ENCODE measurements at places on chromosomes 5 and 9.

GRCh38 chr9:1776668-1777067 lies 238.5 kb upstream of the SMARCA2 start:
- no peak for DNase-seq

DNA sequence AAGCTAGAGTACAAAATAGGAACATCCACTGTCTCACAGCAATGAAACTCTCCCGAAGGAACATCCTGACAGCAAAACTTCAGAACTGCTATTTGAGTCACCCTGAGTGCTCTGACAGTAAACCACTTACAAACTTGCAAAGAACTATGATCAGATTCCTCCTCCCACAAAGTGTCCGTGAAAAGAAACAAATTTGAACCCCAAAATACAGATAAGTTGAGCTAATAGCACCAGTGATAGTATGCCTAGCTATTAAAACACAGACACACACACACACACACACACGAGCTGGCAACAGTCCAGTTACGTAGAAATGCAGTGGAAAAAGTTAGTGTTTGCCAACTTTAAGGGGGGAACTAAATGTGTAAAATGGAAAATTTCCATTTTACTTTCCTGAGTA lies 3.1 kb upstream of the GLIS3 start:
- DNase-seq: no peak

DNA sequence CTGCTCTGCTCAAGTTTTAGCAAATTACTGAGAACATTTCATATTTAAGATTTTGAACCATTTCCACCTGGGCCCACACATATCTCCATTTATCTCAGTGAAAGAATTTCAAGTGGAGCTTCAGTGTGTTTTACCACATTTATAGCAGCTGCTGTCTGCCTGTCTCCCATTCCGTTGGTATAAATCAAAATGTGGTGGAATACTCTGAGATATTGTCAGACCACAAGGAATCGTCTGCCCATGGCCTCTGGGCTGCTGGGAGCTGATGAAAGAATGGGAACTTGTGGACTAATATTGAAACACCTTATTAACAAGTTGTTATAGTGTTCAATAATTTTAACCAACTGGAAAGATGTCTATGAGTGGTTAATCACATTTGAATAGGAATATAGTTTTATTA lies 33.3 kb downstream of the MAST4 start:
- DNase-seq: no peak

GRCh38 chr5:38104497-38105230 lies 153.7 kb upstream of the EGFLAM start:
- no peak for DNase-seq

GRCh38 chr5:98767581-98767980 lies 5.9 kb upstream of the RGMB start:
- DNase-seq: no peak

DNA sequence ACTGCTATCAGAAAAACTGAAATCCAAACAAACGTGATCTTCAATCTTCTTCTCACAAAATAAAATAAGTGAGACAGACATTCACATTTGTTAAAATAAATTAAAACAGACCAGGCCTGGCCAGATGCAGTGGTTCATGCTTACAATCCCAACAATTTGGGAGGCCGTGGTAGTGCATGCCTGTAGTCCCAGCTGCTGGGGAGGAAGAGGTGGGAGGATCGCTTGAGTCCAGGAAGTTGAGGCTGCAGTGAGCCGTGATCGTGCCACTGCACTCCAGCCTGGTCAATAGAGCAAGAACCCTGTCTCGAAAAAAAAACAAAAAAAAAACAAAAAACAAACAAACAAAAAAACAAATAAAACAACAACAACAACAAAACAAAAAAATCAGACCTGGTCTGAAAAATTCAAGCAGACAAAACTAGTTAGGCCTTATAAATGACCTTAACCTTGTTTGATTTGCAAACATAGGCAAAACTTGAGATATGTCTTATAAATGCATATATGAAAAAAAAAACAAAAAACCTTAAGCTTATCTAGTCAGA lies 10.8 kb downstream of the MAPKAP1 start:
- no peak for DNase-seq

GRCh38 chr5:123696921-123697341 lies 185.0 kb downstream of the CSNK1G3 start:
- DNase-seq: no peak

- no peak for DNase-seq
Observed at GRCh38 chr5:117692606-117693005, 1118.0 kb upstream of the SEMA6A start.

DNA sequence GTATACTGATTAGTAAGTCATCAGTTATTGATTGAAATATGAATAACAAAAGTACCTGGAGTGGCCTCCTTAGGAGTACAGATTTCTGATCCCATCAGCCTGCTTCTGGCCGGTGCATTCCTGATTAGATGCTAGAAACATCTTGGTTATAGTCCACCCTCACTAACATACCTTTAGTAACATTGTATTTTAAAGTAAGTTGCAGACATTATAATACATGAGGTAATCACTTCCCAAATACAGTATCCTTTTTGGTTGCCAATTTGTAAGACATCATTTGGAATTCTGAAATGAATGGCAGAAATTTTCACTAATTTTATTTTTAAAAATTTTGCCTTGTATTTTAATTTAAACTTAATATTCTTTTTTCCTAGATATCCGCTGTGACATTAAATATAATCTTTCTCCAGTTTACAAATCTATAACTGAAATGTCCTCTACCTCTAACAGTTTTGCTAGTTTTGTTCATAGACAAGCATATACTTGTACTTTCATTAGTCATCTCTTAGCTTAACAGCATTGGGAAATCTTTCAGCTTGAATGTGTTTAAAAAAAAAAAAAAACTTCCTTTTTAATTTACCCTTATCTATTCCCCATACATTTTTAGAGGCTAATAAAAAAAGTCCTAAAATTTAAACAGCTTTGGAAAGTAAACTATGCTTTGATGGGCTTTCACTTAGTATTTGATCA lies 178.9 kb downstream of the XRCC4 start:
- DNase-seq: no peak

DNA sequence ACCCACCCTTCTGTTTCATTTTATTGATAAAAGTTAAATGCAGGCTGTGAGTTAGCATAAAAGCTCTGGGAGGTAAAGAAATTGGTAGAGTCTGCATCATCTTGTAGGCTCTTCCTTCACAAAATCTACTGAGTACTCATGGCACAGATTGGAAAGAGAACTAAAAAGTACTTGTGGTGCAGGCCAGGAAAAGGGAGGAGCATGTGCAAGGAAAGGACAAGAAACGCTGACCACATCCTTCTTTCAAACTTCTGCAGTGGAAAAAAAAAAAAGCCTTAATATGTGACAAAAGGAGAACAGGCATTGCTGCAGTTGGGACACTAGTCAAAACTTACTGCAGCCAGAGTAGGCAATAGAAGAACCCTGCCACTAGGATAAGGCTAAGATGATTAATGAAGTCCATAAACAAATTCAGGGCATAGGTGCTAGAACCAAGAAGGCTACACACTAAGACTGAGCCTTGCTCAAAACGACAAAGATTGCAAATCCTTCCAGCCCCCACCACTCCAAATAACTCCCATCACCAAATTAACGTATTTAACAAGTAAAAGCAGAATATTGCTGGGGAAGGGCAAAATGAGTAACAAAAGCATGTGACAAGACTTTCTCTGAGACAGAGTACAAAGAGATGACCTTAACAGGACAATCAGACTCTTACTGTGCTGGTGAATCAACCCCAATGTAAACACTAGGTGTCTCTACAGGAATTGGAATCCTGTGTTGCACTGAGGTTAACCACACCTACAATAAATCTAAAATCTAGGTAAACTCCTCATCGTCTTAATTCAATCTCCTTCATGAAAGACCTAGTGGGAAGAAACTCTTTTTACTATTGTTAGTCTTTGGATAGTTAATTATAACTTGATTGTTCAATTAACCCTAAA lies 1024.8 kb downstream of the TLE1 start:
- no peak for DNase-seq

- DNase-seq: no peak
Observed at GRCh38 chr5:50550993-50551392, 109.9 kb upstream of the EMB start.

DNA sequence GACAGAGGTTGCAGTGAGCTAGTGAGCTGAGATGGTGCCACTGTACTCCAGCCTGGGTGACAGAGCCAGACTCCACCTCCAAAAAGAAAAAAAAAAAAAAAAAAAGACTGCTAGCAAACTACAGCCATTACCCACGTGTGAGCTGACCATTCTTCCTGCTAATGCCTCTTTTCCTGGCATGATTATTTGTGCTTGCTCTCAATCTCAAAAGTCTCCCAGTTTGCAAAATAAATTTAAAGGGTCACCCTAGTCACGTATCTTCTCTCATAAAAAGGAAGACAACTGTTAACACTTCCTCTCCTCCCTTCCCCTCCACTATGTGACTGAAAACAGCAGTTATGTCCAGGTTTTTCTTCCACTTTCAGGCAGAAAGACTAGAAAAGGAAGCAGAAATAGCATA lies 37.2 kb downstream of the TRIM36 start:
- DNase-seq: no peak

DNA sequence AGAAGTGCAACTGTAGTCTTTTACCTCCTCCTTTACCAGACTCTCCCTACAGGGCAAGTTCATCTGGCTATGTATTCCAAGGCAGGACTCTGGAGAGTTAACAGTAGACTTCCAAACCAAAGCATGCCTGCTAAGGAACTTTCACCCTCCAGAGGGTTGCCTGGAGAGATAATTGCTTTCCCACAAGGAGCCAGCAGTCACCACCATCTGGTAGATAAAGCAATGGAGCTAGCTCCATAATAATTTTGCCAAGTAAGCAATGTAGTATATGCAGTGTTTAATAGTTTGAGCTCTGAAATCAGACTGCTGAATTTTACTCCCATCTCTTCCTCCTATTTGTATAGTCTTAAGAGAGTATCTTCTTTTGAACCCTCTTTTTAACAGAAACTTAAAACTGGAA lies 566.8 kb upstream of the PTGER4 start:
- DNase-seq: no peak

DNA sequence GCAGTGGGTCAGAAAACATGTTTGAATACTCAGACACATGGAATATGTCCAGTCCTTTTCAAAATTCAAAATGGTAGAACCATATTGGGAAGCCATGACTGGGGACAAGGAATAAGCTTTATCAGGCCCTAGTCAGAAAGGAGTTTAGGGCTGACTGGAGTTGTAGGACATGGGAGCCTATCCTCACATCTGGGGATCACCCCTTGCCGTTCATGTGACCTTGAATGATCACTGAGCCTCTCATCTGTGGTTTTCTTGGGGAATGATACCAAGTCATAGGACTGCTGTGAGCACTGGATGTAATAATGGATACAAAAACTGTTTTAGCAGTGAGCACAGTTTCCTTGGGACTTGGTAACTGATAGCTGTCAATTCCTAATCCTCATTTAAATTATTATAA lies 84.7 kb downstream of the IQGAP2 start:
- DNase-seq: no peak

DNA sequence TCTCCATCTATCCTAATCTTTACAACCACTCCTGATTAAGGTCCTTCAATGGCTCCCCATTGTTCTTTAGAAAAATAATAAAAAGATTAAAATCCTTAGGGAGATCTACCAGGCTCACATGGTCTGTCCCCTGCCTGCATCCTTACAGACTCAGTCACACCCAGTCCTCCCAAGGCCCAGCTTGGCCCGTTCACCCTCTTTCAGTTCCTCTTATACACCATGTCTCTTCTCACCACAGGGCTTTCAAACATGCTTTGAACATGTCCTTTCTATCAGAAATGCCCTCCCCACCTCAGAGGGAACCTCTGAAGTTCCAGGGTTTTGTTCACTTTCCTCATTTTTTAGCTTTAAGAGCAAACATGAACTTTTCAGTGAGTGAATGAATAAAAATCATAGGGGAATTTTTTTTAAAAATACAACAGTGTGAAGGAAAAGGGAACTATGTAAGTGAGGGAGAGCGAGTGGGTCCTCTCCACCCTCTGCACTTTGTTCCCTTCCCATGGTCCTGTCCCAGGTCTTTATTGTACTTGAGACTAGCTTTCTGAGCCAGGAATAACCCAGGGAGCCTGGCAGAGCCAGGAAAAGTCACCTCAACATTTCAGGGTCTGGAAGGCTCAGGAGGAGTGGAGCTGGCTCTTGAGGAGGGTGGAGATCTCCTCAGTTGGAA lies 55.3 kb downstream of the TRPC7 start:
- no peak for DNase-seq

- DNase-seq: no peak
Observed at GRCh38 chr5:80781356-80781755, 126.6 kb upstream of the DHFR start.

- DNase-seq: no peak
Observed at GRCh38 chr5:34550247-34550646, 105.9 kb upstream of the RAI14 start.

DNA sequence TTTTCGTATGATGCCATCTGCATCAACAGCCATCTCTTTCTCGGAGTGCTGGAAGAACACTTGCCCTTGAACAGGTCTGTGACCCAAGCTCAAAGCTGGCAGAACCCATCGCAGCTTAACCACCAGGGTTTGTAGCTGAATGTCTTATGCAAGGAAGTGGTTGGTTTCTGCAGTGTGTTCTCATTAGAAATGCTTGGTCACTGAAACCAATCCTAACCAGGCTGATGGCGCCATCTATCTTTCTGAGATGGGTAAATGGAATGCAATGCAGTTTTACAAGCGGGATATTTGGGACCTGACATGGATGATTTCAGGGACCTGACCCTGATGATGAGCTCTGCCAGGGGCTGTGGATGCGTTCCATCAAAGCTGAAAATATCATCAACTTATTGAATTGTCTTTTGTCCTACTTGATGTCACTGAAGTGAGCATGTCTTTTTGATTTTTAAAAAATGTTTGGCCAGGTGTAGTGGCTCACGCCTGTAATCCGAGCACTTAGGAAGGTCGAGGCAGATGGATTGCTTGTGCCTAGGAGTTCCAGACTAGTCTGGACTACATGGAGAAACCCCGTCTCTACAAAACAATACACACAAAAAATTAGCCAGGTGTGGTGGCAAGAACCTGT lies 28.7 kb downstream of the DMRT3 start:
- DNase-seq: no peak

- DNase-seq: no peak
Observed at GRCh38 chr9:2602704-2603116, 18.9 kb upstream of the VLDLR start.

- DNase-seq: no peak
Observed at GRCh38 chr5:89722538-89722937, 687.0 kb downstream of the CETN3 start.

DNA sequence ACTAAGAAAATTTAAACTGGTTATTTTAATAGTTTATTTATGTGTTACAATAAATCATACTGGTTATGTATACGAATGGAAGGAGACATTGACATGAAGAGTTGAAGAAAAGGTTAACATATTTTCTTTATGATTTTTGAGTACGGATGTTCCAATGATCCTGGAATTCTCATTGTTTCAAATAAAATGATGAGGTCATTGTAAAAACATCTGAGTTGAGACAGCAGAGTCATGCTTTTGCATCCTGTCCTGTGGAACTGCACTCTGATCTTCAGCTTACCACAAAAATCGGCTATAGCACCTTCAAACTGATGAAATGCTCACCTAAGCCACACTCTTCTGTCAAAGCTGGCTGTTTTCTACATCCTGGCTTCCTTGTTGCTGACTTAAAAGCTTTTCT lies 67.8 kb downstream of the PTCD2 start:
- no peak for DNase-seq

GRCh38 chr9:95437559-95437958 lies 79.2 kb downstream of the PTCH1 start:
- no peak for DNase-seq

GRCh38 chr5:104084896-104085295 lies 522.3 kb upstream of the NUDT12 start:
- DNase-seq: no peak

GRCh38 chr5:13955896-13956295 lies 11.4 kb upstream of the DNAH5 start:
- DNase-seq: no peak

Measured in T-helper 22 cell (primary cell).